ENCODE measurements at places on chromosomes 13 and 19.

DNA sequence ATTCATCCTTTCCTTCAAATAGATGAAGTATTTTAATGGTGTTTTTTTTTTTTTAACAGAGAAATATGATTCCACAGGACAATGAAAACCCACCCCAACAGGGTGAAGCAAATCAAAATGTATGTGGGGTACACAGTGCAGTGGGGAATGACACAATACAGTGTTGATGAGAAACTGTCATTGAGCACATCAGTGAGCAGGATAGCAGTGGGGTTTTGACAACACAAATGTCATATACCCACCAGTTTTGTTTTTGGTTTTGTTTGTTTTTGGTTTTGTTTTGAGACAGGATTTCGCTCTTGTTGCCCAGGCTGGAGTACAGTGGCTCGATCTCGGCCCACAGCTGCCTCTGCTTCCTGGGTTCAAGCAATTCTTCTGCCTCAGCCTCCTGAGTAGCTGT lies 29.2 kb downstream of the ZNF844 start:
- no peak for DNase-seq

- DNase-seq = no peak
Observed at GRCh38 chr19:44745341-44745831, 3.1 kb upstream of the BCL3 start.

GRCh38 chr19:41409288-41409687 lies 11.7 kb downstream of the BCKDHA start:
- no peak for DNase-seq

DNA sequence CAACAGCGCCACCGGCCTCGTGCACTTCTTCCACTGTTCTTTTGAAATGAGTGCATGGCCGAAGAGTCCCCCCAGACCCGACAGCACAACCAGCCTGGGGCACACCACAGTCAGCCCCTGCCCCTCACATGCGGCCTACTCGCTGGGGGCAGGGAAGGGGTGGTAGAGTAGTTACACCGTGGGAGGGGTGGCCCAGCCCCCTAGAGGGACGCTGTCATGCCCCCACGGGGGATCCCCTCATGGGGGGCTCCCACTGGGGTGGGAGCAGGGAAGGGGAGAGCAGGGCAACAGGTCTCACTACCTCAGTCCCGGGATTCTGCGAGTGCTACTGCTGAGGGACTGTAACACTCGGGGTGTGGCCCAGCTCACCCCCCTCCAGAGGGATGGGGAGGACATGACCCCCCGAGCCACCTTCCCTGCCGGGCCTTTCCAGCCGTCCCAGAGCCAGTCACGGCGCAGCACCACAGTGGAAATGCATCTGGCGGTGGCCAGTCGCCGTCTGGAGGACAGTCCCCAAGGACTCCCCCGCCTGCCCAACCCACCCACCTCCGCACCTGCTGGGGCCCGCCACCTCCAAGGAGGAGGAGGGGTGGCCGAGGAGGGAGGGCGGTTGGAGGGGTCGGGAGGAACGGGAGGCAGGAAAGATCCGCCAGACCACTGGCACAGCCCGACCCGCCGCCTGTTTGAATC lies 84.6 kb upstream of the ZNF254 start:
- no peak for DNase-seq

DNA sequence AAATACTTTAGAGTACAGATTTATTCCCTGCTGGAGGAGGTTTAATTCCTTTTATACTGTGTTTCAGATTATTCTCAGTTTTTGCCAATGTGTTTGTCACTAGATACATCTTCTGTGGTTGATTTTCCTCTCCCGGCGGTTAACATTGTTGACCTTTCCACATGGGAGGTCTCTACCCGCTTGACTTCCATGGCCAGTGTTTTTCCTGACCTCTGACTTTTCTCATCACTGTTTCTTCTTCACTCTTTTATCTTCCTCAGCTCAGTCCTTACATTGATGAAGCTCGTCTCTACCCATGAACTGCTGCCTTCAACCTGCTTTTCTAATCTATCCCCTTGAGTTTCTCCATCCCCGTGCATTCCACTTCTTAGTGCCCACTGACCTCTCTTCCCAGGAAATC lies 517.4 kb downstream of the GPC6 start:
- no peak for DNase-seq

DNA sequence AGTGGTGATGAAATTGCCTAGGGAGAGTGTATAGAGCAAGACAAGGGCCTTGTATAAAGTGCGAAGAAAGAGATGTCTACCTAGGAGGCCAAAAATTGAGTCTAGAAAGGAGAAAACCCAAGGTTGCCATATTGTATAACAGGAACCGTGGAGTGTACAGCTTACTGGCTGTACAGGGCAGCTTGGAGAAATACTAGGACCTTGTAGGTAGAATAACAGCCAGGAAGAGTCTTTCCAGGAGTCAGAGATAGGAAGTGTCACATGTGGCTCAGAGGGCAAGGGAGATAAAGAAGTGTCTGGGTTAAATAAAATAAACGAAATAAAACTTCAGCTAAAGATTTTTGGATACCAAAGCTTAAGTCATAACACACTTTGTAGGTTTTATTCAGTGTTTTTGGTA lies 12.4 kb downstream of the CDK8 start:
- no peak for DNase-seq

DNA sequence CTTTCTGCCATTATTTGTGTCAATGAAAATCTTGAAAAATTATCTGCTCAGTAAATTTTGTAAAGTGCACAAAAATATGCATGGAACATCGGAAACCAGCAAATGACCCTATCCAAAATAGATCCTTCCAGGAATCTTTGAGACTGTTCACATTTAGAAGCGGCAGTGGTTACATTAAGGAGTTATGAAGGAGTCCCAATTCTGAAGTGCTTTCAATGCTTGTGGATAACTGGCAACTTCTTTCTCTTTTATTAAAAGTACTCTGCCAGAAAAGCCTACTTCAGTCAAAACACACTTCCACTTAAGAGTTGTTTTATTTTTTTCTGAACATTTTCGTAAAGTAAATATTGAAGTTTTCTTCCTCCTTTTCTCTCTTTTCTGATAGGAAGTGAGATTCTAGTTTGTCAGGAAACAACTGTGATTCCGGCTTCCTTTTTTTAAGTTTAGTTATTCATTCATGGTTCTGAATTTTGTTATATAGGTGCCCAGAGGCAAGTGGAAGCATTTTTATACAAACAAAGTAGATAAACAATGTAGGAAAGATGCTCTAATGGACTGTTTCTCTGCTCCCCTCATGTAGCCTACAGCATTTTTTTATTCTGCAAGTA lies 83.5 kb downstream of the PCDH9 start:
- no peak for DNase-seq

DNA sequence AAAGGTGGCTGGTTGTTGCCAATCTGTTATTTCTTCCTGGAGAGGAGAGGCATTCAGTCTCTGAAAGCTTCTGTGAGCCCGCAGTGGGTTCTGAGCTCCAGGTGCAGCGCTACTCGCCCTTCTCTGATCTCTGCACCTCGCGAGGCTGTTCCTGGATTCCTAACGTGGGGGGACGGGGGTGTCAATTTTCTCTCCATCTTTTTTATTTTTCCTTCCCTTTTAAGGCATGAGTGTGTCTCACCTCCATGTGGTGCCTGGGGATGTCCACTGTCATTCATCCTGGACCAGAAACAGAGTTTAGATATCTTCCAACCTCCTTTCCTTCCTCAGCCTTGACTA lies 626 bp downstream of the ZNF233 start:
- no peak for DNase-seq

DNA sequence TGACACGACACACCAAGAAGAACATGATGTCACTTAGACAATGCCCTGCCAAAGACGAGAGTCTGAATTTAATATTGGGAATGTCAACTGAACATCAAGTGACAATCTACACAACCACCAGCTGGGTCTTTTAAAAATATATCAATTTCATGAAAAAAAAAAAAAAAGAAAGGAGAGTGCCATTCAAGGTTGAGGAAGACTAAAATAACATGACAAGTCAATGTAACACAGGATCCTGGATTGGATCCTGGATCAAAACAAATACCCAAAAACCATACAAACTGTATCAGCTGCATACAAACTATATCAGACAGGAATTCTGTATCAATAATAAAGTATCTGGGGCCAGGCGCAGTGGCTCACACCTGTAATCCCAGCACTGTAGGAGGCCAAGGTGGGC lies 4.7 kb downstream of the ZNF329 start:
- DNase-seq = no peak

GRCh38 chr13:33744589-33745369 lies 73.2 kb upstream of the RFC3 start:
- DNase-seq = no peak

DNA sequence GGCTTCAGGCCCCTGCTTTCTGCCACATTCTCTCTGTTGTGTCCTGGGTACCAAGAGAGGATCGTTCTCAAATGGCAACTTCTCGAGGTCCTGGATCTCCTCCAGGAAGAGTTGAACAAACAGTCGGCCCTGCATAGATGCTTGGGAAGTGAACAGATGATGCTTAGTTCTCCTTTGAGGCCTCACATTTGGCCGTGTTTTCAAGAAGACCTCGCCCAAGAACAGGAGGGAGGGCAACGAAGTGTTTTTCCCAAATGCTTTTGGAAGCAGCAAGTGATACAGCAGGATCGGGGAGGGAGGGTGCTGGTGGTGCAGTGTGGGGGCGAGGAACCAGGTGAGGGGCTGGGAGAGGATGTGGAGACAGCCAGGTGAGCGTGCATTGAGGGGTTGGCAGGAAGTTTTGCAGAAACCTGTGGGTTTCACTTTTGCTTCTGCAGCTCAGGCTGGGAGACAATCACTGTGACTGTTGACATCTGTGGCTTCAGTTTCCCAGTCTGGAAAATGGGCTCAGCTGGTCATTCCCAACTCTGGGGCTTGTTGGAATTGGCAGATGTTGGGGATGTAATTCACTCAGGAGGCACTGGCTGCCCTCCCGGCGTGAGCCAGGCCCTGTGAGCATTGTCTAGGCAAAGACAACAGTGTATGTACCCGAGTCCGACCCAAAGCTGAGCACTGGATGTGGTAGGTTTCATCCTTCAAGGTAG lies 21.6 kb downstream of the MAST3 start:
- no peak for DNase-seq

DNA sequence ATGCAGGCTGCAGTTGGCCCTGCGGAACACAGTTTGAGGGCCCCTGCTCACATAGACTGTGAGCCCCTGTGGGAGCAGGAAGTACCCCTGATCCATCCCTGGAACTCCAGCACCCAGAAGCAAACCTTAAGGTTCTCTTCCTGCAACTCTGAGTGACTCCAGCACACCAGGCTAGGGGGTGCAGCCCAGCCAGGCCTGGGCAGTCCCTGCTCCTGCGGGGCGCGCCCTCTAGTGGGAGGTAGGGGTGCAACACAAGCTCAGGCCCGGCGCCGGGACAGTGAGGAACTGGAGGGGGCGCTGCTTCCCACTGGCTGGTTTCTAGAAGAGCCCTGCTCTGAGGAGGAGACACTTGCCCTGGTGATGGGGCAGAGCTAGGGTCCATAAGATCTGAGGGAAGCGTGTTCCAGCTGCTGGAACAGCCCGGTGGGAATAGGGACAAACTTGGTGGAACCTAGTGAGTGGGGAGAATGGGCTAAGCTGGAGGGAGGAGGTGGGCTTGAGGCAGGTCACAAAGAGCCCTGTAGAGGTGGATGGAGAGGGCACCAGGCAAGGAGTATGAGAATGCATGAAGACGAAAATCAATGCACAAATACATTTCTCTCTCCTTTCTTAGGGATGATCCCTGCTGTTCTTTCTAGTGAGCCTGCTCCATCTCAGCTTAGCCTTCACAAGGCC lies 5.0 kb downstream of the ZSCAN5A start:
- no peak for DNase-seq

GRCh38 chr19:35846038-35846668 lies 6.2 kb downstream of the NPHS1 start:
- DNase-seq = no peak
